Right lobe of liver (tissue), 6 donors: ENCODE measurements at places on chromosomes 2 and 18. TPM values are rescaled to one million over a fixed set of nuclear protein-coding genes. Genes with fewer than 3 reads are reported as not detected.

GRCh38 chr2:133497270-133497893 lies 70.9 kb downstream of the NCKAP5 start:
- no peaks in the 10 kb centered on the region for H3K27me3 ChIP-seq
- H3K27ac ChIP-seq = no peak overlapping the region
- H3K36me3 ChIP-seq = no peaks in the 10 kb centered on the region
- H3K4me1 ChIP-seq = peaks cover 14% of the 10 kb centered on the region

DNA sequence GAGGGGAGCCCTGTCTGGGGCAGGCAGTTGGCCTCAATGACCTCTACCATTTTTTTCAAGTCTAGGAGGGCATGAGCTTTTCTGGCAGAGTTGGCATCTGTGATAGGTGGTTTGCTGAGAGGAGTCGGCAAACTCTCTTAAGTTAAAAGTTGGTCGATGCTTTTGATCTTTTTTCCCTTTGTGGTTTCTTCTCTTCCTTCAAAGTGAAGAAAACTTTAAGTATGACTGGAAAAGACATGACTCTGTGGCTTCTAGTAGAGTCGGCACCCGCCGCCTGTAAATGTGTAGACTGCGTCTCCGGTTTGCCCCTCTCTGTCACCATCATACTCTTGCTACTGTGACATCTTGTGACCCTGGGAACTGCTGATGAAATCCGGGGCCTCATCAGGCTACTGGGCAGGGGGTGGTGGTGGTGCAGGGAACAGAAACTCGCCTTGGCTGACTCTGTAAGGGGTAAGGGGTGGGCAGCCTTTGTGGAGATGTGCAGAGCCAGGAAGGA lies 21.1 kb downstream of the INPP5D start:
- H3K27ac ChIP-seq = no peak overlapping the region
- H3K27me3 ChIP-seq = no peaks in the 10 kb centered on the region
- H3K4me1 ChIP-seq = no peaks in the 10 kb centered on the region

DNA sequence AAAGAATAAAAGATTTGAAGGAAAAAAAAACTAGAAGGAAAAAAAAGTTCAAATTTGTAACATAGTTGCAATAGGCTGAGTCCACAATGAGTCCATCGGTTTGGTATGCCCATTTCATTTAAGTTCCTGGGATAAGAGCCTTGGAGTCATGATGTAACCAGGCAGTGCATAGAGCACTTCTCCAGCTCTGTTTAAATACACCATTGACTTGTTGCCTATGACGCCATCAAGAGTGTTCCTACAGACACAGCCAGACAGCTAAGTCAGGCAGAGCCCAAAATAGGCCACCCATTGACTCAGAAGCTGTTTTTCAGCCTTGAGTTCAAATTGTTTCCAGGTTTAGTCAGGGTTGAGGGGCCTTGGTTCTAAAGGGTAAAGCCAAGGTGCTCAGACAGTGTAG lies 44.9 kb downstream of the SOCS6 start:
- H3K27ac ChIP-seq = peak overlapping the region; percentile 92
- H3K4me1 ChIP-seq = peaks cover 36% of the 10 kb centered on the region
- no peak overlapping the region for H3K4me3 ChIP-seq
- H3K36me3 ChIP-seq = no peaks in the 10 kb centered on the region
- H3K27me3 ChIP-seq = no peaks in the 10 kb centered on the region
- DNase-seq = no peak

The GAD1 gene
- total RNA-seq = not detected

The SCYGR4 gene
- total RNA-seq = not detected

The CROCC2 gene
- 0.07 TPM for total RNA-seq

GRCh38 chr2:144801766-144802165 lies 281.8 kb upstream of the ZEB2 start:
- no peaks in the 10 kb centered on the region for H3K36me3 ChIP-seq
- no peak overlapping the region for H3K27ac ChIP-seq
- no peaks in the 10 kb centered on the region for H3K4me1 ChIP-seq
- no peaks in the 10 kb centered on the region for H3K27me3 ChIP-seq
- H3K4me3 ChIP-seq = no peak overlapping the region
- no peak for DNase-seq

GRCh38 chr18:38545071-38545470 lies 979.5 kb upstream of the CELF4 start:
- no peak for DNase-seq
- H3K36me3 ChIP-seq = no peaks in the 10 kb centered on the region
- no peaks in the 10 kb centered on the region for H3K27me3 ChIP-seq
- H3K4me1 ChIP-seq = no peaks in the 10 kb centered on the region

GRCh38 chr2:96763511-96764252 lies 3.0 kb downstream of the CNNM4 start:
- DNase-seq = no peak
- H3K4me3 ChIP-seq = peak overlapping the region; percentile 20
- no peaks in the 10 kb centered on the region for H3K36me3 ChIP-seq
- peaks cover 52% of the 10 kb centered on the region for H3K4me1 ChIP-seq
